WTC11 (cell line): ENCODE measurements at places on chromosomes 7 and 10. TPM values are rescaled to one million over a fixed set of nuclear protein-coding genes. Genes with fewer than 3 reads are reported as not detected.

The PRF1 gene
- 0.11 to 0.18 TPM (median 0.16 TPM) in 3 replicates for total RNA-seq

The ZNF487 gene
- total RNA-seq, result 1.2 to 2.3 TPM (median 1.4 TPM) in 3 replicates

The GRM3 gene
- total RNA-seq, result 0.87 to 1.5 TPM (median 0.94 TPM) in 3 replicates

The TEX36 gene
- not detected in 3 replicates for total RNA-seq

The SPDYE18 gene
- total RNA-seq, result not detected in 3 replicates

The NCOA4 gene
- total RNA-seq, result 64.6 to 69.4 TPM (median 64.7 TPM) in 3 replicates

The TAS2R41 gene
- 0.31 to 0.44 TPM in 2 of 3 replicates, not detected in the other for total RNA-seq

The NCAPG2 gene
- 96.8 to 111 TPM (median 99.2 TPM) in 3 replicates for total RNA-seq

The MUC12 gene
- total RNA-seq, result 5.7 to 6.5 TPM (median 5.8 TPM) in 3 replicates

The SPDYE5 gene
- not detected in 3 replicates for total RNA-seq

The TCERG1L gene
- total RNA-seq, result 1.5 to 2.1 TPM (median 1.5 TPM) in 3 replicates

The CNNM1 gene
- 0.90 to 1.4 TPM (median 1.1 TPM) in 3 replicates for total RNA-seq

The ACSL5 gene
- total RNA-seq, result 0.18 to 0.37 TPM (median 0.22 TPM) in 3 replicates

The INSYN2A gene
- 0.13 to 0.23 TPM (median 0.21 TPM) in 3 replicates for total RNA-seq

The PNLIPRP3 gene
- total RNA-seq, result not detected in 3 replicates

The SLC26A5 gene
- 0.15 to 0.46 TPM (median 0.41 TPM) in 3 replicates for total RNA-seq

The WNT8B gene
- 0.68 to 1.1 TPM (median 0.85 TPM) in 3 replicates for total RNA-seq

The MGAM2 gene
- total RNA-seq, result 0.09 TPM in 1 of 3 replicates, not detected in the others

The IFIT1B gene
- total RNA-seq, result not detected in 3 replicates

The SFXN3 gene
- total RNA-seq, result 2.5 to 5.6 TPM (median 3.2 TPM) in 3 replicates

The NXPH1 gene
- total RNA-seq, result 0.14 to 0.59 TPM (median 0.27 TPM) in 3 replicates

The GHRHR gene
- 4.0 to 6.6 TPM (median 5.0 TPM) in 3 replicates for total RNA-seq

The PON1 gene
- total RNA-seq, result 0.25 to 0.26 TPM in 2 of 3 replicates, not detected in the other

The PDK4 gene
- 0.21 to 0.46 TPM (median 0.31 TPM) in 3 replicates for total RNA-seq
